Stimulated activated CD8-positive, alpha-beta memory T cell treated with anti-CD3 and anti-CD28 coated beads, Interleukin-7, amount 100 ng/mL, for 24 hours (primary cell): ENCODE measurements at places on chromosomes 2 and 18.

DNA sequence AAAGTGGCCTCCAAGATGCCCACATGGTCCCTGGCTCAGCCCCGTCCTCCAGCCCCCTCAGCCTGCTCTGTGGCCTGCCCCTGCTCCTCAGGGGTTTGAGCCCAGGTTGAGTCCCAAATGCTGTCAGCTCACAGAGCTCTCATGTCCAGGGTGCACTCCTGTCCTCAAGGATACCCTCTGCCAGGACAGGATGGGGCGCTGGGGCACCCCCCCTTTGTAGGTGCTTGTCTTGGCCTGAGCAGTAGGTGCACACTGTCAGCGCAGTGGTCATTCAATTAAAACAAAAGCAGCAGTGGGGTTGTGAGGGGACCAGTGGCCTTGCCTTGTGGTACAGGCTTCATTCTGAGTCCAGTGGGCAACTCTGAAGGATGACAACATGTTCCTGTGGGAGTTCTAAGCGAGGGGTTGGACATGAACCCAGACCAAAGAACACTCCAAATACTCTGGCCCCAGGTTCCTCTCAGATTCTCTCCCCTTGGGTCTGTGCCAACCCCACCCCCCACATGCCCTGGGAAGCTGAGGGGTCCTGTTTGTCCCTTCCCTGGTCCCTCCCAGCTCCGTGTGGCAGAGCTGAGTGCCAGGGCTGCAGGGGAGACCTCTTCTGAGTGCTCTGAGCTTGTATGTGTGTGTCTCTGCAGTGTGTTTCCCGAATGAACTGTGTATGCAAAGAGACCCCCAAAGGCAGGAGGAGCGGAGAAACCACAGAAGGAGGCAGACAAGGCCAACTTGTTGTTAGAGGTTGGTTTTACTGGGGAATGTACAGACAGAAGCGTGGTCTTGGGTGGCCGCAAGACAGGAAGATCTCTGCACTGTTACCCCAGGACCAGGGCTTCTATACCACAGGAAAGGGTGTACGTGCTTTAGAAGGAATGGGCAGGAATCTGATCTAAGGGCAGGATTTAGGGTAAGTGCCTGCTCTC is 155.6 kb upstream of the HS6ST1 start:
- DNase-seq: no peak

DNA sequence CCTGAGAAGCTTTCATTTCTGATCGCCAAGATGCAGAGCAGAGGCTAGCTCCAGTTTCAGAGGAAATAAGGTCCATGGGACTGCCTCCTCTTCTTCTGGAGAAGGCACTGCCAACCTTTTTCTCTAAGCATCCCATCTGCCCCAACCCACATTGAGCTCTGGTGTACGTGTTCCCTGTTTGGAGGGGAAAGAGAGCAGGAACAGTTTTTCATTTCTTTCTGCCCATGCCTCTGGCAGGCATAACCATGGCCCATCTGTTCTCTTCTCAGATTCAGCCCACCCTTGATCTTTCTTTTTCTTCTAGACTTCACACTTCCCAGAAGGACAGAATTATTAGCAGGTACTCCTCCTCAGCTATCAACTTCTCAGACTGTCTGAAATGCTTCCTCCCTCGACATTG is 1110.3 kb upstream of the KLHL29 start:
- DNase-seq: no peak

- no peak for DNase-seq
These were observed 95.0 kb downstream of the RNF144A start for GRCh38 chr2:7012141-7012764.

DNA sequence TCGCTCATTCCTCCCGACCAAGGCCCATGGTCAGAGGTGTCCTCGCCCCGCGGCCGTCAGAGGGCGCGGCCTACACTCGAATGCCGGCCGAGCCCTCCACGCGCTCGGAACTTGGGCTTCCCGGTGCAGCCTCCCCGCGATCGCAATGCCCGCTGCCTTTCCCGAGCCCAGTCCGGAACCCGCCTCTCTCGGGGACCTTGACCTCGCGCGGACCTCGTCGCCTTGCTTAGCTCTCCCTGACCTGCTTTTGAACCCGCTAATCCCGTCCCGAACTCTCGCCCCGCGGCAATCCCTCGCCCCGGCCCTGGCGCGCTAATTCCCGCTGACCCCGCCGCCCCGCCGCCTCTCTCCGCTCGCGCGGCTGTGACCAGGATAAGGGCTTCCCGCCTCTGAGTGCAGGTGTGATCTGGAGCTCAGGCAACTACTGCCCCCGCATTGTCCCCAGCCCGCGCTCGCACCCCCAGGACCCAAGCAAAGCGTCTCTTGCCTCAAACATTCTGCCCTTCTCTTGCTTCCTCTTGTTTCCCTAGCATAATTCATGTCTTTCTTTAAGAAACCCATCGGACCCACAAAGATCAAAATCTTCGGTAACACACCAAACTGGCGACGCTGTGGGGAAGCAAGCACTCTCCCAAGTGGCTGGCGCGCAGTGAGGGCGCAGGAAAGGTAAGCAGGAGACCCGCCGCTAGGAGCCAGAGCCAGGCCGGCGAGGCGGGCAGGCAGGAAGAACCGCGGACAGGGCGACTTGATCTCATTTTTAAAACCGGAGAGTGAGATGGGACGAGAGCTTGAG is 46.6 kb upstream of the ATP6V1B1 start:
- DNase-seq: no peak

- DNase-seq: no peak
These were observed 196.9 kb downstream of the TNS1 start for GRCh38 chr2:217805668-217806481.
